ENCODE measurements at places on chromosomes 2 and 18.

GRCh38 chr2:37590119-37590571, 81.3 kb downstream of the CDC42EP3 start:
- no peak for DNase-seq

DNA sequence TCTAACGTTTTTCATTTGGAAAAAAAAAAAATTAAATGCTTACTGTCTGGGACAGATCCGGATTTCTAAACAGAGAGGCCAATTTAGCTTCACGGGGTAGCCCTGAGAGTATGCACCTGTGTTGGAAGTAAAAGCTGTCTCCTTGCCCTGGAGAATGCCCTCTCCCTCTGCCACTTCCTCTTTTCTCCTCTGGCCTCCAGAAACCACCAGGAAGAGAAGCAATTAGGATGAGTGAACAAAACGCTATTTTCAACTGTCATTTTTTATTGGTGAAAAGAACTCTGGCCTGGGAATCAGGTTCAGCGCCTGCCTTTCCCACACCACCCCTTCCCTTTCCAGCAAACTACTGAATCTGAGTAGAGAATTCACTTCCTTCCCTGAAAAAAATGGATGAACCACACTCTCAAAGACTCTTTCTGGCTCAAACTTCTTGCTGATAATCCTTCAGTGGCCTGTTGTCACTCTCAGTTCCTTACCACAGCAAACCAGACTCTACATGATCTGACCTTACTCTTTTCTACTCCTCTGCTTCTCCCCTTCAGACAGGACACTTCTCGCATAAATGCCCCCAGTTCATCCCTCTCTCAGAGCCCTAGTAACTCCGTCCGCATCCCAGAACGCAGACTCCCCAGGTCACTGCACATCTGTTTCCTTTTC, 29.8 kb downstream of the KLF7 start:
- DNase-seq, result no peak

- DNase-seq, result no peak
Observed at GRCh38 chr2:238069021-238069709, 8.4 kb downstream of the SCLY start.

GRCh38 chr2:57891086-57891712, 155.4 kb upstream of the VRK2 start:
- no peak for DNase-seq

- no peak for DNase-seq
Observed at GRCh38 chr18:56307354-56308170, 330.8 kb downstream of the TXNL1 start.

DNA sequence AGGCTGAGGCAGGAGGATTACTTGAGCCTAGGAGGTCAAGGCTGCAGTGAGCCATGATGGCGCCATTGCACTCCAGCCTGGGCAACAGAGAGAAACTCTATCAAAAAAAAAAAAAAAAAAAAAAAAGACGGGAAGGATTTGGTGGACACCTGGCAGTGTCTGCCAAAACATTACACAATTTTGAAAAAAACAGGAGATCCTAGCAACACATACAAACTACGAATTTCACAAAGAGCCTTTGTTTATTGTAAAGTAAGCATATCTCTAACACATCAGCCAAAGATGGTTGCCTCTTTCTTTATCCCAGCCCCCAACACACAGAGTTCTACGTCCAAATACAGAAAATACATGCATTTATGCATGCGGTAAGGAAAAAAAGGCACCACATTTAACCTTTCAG, 7.6 kb downstream of the GPR45 start:
- no peak for DNase-seq

DNA sequence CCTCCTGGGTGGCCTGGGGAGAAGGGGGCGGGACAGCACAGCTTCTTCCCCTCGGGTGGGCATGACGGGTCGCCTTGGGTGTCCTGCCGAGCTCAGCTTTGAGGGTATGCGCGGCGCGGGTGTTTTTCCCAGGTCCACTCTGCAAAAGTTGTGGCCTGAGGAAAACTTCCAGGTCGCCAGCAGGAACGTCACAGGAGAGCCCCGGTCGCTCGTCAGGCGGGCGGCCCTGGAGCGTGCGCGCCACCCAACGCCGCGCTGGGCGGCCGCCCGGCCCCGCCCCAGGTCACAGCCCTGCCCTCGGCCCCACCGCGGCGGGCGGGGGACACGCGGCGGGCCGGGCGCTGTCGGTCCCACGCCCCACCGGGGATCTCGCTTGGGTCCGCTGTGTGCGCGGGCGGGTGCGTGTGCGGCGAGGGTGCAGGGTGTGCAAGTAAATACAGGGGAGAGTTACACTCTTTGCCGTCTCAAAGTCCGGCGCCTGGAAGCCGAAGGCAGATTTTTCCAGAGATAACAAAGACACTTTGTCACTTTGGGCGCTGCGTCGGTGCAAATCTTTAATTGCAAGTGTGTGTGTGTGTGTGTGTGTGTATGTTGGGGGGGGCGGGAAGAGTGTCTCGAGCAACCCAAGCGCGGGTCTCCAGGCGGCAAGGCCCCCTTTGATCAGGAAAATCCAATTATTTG, 616 bp upstream of the SP5 start:
- DNase-seq, result peak; percentile 47

DNA sequence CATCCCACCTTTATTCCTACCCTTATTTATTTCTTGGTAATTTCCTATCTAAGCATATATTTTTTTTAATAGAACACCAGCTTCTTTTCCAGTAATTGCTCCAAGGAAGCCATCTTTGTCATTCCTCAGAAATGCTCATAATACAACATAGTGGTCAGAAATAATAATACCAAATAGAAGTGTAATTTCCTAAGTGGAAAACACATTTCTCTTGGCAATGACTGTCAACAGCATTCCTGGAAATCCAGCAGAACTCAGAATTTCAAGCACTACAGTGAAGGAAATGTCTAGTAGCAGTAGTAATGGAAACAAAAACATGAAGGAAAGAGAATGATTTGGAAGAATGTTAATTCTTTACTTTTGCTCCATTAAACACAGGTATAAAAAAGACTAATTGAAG, 56.6 kb downstream of the GDF7 start:
- no peak for DNase-seq

GRCh38 chr2:12433626-12433990, 283.1 kb upstream of the TRIB2 start:
- DNase-seq, result no peak

- DNase-seq, result no peak
Observed at GRCh38 chr2:72325592-72326422, 178.1 kb upstream of the CYP26B1 start.

DNA sequence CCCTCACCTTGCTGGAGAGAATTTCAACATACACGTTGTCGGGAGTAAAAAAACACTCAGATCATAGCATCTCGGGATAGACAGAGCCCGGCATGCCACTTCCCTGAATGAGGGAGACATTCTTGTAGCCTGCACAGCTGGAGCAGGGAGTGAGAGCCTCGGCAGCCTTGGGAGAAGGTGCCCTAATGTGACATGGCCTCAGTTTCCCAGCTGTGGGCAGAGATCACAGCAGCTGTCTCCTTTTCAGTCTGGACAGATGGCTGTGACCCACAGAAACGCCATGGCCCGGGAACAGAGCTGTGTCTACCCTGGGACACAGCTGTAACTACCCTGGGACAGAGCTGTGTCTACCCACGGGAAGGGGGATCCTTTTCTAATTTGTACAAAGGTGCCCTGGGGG, 55.9 kb downstream of the HS1BP3 start:
- no peak for DNase-seq

Data from NCI-H345 (cell line).